ENCODE measurements at places on chromosomes 2 and 18.

DNA sequence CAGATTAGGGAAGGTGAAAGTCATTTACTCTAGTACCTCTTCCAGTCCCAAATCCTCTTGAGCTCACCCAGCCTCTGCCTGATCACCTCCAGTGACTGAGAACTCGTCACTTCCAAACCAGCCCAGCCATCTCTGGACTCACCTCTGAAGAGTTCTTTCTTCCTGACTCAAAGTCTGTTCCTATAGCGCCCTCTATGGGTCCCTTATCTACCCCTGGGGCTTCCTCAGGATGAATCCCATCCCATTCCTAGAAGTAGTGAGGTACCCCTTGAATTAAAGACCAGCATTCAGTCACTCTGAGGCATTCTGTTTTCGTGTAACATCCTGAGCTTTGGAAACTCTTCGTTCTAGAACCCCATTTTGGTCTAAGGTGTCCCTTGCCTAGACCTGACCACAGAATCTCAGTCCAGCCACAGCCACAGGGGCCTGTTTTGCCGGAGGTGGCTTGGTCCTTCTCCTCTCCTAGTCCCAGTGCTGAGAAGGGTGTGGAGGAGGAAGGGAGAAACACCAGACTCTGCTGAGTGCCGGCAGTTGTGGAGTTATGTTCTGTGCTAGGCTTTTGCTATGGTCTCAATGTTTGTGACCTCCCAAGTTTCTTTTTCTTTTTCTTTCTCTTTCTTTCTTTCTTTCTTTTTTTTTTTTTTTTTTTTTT lies 32.7 kb downstream of the SIX3 start:
- DNase-seq = peak; percentile 93

GRCh38 chr18:26082475-26082874 lies 7.9 kb downstream of the SS18 start:
- no peak for DNase-seq

DNA sequence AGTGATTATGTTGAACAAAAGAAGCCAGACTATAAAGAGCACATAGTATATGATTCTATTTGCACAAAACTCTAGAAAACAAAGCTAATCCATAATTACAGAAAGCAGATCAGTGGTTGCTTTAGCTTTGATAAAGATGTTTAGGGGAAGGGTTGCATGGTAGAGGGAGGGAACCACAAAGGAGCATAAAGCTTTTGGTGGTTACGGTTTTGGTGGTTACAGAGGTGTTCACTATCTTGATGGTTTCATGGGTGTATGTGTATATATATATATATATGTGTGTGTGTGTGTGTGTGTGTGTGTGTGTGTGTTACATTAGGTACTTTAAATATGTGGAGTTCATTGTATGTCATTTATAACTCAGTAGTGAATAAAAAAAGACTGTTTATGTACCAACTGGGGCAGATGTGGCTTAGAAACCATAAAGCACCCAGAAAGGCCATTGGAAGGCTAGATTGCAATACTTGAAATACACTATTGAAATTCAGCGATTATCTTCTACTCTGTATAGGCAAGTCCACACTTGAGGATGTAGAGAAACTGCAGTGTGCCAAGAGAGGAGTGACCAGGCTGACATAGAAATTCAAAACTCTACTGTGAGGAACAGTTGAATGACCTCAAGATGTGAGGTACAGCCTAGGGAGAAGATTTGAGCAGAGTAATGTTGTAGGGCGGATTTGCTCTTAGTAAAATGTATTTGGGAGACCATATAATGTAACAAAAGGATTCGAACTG lies 60.6 kb downstream of the CAB39 start:
- no peak for DNase-seq

DNA sequence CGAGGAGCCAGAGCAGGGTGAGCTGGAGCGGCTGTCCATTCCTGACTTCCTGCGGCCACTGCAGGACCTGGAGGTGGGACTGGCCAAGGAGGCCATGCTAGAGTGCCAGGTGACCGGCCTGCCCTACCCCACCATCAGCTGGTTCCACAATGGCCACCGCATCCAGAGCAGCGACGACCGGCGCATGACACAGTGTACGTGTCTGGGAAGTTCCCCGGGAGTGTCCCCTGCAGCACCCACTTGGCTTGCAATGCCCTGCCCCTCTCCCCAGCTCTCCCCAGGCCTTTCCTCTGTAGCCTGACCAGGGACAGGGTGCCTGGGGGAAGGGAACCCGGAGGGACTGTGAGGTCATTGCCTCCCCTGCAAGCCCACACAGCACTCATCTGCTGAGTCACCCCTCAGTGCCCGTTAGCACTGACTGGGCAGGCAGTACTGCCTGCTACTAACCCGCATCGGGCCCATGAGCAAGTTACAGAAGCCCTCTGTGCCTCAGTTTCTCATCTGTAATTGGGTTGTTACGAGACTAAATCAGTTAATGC lies 29.4 kb upstream of the GMPPA start:
- no peak for DNase-seq

GRCh38 chr2:230106771-230107170 lies 38.0 kb upstream of the SLC16A14 start:
- no peak for DNase-seq

GRCh38 chr18:33375829-33376228 lies 64.7 kb downstream of the CCDC178 start:
- DNase-seq = no peak

DNA sequence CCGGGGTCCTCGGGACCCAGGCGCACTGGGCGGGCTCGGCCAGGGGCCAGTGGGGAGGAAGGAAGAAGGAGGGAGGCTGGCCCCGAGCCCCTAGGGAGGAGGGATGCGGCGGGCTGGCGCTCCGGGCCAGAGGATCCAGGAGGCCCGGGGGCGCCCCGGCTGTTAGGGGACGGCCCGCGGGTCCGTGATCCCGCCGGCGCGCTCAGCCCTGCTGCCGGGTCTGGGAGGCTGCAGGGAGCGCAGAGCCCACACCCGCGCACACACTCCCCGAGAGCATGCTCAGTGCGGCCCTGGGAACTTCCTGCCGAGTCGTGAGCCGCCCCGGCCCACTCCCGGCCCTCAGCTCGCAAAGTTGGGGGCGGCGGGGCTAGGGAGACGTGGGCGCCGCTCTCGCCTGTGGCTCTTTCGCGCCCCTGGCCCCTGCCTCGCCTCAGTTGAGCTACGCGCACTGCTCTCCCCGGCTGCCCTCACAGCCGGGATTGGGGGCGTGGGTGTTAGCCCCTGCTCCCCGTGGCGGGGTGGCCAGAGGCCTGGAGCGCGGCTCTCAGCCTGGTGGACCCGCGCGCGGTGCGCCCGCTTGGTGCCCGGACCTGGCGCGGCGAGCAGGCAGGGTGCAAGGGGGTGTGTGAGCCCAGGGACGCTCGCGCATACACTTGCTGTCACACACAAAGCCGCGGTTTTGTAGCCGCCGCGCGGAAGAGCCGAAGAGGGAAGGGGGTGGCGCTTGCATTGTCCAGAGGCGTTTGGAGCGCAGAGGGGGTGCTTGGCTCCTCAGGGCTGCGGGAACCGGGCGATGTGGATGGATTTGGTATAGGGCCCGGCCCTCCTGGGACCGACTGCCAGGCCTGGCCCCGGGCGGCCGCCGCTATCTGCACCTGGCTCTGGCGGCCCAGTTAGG lies 132.9 kb upstream of the MGAT5 start:
- DNase-seq = peak; percentile 84

- DNase-seq = no peak
These were observed 112.8 kb downstream of the KCTD1 start for GRCh38 chr18:26435415-26436095.

DNA sequence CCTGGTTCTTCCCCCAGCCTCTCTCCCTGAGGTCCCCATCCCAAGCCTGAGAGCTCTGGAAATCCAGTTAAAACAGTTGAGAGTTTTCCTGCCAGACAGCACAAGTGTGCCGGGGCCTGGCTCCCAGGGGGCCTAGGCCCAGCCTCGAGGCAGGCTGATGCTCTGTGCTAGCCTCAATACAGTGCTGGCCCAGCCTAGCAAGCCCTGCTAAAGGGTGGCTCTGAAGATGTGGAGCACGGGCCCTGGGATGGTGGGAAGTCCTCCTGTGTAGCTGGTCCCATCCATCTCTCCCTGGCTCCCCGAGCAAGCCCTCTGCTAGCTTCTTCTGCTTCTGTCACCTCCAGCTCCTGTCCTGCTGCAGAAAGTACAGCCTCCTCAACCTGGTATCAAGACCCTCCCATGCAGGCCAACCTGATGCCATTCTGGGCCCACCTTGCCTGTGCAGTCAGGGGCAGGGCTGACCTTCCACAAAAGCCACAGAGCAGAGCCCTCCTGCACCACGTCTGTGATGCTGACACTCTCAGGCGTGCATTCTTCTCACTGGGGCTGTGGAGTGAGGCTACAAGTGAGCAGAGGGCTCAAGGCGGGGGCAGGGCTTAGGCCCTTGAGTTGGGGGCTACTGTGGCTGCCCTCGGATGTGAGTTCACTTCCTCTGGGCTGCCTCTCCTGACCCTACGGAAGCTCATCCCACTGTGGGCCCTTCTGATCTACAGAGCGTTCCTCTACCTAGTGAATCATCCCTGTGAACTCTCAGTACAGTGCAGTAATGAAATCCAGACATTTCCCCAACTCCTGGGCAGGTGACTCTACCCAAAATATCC lies 60.1 kb upstream of the LAPTM4A start:
- no peak for DNase-seq

DNA sequence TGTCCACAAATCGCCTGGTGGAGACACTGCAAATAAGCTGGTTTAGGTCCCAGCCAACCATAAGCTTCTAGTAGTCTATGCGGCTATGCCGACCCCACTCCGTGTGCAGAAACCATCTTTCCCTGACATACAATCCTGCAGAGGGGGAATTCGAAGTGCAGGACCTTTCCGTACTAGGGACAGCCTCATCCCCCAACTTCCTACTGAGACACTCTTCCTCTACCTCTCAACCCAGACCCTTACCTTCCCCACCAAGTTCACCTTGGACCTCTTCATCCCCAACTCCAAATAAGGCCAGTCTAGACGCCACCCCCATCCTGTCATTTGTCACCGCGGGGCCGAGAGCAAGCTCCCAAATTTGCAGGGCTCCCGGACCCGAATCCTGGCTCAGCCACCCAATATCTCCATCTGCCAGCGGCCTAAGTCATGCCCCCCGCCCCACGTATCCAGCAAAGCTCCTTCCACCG lies 496 bp downstream of the SUCLG1 start:
- DNase-seq = peak; percentile 11

GRCh38 chr18:3452750-3453539 lies 3.0 kb downstream of the TGIF1 start:
- peak; percentile 19 for DNase-seq

GRCh38 chr2:168767258-168767657 lies 35.2 kb upstream of the NOSTRIN start:
- no peak for DNase-seq

DNA sequence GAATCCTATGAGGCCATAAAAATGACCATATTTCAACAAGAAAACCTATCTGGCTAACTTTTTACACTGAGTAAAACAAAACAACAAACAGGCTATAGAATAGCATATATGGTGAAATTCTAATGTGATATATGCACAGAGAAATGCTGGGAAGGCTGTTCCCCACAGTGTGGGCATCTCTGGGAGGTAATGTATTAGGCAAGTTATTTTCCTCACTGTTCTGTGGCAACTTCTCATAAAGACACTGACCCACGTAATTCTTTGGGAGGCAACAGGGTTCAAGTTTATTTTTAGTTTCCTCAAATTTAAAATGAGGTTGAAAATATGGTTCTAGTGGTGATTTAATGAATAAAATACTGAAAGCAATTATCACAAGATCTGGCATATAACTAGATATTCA lies 46.7 kb downstream of the RNU4ATAC start:
- no peak for DNase-seq

GRCh38 chr2:170836027-170836426 lies 19.3 kb downstream of the GAD1 start:
- no peak for DNase-seq

DNA sequence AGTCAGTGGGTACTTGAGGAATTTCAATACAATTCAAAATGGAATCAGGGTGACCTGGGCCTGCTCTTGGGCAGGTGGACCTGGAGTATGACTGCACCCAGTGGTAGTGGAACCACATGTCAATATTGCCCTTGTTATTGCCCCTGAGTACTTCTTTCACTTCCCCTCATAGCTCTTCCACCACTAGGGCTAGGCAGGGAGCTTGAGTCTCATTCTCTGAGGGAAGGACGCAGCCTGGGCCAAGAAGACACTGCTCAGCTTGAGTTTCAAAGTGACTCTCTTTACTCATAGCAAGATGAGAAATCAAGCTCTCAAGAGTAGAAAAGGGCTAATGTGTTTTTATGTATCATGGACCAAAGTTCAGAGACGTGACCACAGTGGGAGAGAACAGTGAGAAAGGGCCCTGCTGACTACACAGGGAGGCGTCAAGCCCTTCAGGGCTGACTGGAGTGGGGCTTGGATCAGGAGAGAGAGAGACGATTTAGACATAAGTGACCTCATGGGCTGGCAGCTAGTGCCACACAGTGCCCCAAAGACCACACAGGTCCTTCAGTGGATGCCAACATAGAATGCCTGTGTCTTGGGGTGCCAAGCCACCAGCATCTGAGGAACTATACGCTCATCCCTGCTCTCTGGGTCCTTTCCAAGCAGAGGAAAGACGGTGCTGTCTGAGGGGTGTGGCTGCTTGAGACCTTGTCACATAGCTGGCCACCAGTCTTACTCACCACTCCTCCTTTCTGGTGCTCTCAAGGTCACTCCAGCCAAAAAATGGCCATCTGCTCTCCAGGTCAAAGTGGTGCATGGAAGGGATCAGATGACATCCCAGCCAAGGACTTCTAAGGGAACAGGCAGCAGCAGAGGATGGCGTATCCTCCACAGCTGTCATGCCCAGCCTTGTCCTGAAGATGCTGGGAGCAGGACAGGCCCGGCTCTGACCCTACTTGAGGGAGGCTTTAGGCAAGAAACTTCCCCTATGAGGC lies 13.0 kb downstream of the PTMA start:
- no peak for DNase-seq

DNA sequence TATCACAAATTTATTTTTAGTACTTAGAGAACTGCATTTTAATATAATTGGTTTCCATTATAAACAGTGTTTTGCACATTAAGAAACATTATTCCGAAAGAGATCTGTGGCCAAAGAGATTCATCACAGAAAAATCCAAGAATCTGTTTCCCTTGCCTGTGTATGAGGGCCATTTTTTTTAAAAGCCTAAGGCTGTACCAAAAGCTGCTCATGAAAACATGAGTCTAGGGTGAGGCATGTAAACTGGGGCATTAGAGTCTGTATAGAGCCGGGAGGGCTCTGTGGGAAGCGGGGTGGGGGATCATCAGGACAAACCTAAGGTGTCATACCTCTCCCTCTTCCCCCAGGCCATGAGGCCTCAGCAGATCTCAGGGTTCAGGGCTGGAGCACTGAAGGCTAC lies 223.8 kb downstream of the FBXO15 start:
- no peak for DNase-seq

Measured in neural progenitor cell (in vitro differentiated cells).